ENCODE measurements at places on chromosomes 6 and 20.

- no peaks in the 10 kb centered on the region for H3K36me3 ChIP-seq
- no peak for DNase-seq
- H3K4me3 ChIP-seq = no peak overlapping the region
Measured at GRCh38 chr6:16314296-16314695, 75.9 kb downstream of the GMPR start.

- no peaks in the 10 kb centered on the region for H3K36me3 ChIP-seq
- H3K27me3 ChIP-seq = no peaks in the 10 kb centered on the region
- no peaks in the 10 kb centered on the region for H3K4me1 ChIP-seq
- no peak overlapping the region for H3K27ac ChIP-seq
Measured at GRCh38 chr6:168789699-168790098, 348.7 kb downstream of the SMOC2 start.

GRCh38 chr20:38275815-38276550, 15.4 kb upstream of the KIAA1755 start:
- no peaks in the 10 kb centered on the region for H3K27me3 ChIP-seq
- no peaks in the 10 kb centered on the region for H3K4me1 ChIP-seq
- DNase-seq = no peak
- H3K27ac ChIP-seq = no peak overlapping the region

DNA sequence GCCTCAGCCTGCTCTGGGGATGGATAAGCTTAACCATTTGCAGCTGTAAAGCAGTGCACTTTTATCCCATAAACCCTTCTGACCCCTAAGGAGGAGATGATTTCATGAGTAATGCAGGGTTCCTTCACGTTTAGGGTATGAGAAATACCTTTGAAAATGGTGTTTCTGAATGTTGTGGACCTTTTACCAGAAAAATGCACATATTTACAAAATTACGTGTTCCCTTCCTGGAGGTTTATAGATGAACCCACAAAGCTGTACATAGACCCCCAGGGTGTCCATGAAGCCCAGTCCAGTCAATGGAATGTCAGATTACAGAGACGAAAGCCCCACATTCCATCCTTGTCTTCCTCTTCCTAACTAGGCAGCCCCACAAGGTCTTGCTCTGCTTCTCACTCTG, 78.6 kb upstream of the INSM1 start:
- H3K36me3 ChIP-seq = no peaks in the 10 kb centered on the region
- no peak overlapping the region for H3K27ac ChIP-seq
- H3K4me1 ChIP-seq = no peaks in the 10 kb centered on the region
- no peak for DNase-seq

DNA sequence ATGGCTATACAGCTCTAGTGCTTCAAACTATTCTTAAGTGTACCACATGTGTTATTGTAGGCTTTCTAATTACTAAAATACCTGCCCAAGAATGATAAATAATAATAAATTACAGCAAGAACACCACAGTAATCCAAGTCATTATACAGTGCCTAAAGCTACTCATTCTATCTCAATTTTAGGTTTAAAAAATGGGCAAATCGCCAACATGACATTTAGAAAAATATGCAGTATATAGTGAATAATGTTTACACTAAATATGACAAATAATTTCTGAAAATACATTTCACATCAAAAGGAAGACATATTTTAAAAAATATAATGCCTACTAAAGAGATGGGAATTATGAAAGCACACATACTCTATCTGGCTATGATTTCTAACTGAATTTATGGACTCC, 91.8 kb downstream of the MAN1A1 start:
- no peaks in the 10 kb centered on the region for H3K27me3 ChIP-seq
- H3K36me3 ChIP-seq = no peaks in the 10 kb centered on the region
- DNase-seq = no peak
- H3K4me1 ChIP-seq = no peaks in the 10 kb centered on the region

DNA sequence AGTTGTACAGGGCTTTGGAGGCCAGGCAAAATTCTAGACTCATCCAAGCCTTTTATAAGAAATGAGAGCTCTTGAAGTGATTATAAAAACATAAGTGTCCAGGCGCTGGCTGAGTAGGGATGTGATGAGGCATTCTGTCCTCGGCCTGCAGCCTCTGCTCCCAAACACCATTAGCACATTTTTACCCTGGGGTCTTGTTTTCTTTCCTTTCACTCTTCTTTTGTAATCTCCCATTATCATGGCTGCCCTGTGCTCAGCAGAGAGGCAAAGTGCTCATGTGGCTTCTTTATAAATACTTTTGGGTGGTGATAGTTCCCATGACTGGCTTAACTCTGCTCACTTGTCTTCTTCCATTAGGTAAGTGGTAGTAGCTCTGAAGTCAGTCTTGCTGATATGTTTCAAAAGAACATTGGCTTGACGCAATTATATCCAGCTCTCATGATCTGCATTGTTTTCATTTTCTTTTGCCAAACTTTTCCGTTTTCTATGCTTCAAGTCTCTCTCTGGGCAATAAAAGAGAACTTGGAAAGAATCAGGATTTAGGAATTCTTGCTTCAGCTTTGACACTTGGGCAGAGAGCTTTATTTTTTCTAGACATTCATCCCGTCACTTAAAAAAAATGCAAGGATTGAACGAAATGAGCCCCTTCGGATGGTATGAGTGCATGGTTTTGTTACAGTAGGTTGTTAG, 61.1 kb downstream of the CAP2 start:
- no peaks in the 10 kb centered on the region for H3K4me1 ChIP-seq
- no peak overlapping the region for H3K27ac ChIP-seq
- no peaks in the 10 kb centered on the region for H3K27me3 ChIP-seq
- no peak for DNase-seq
- H3K4me3 ChIP-seq = no peak overlapping the region
- no peaks in the 10 kb centered on the region for H3K36me3 ChIP-seq
